Fibroblast of skin of abdomen (primary cell): ENCODE measurements at places on chromosomes 1 and 21.

- no peak for DNase-seq
These were observed 21.3 kb downstream of the MRPL37 start for GRCh38 chr1:54221113-54221834.

- DNase-seq = no peak
These were observed 3.9 kb downstream of the CAPN9 start for GRCh38 chr1:230750986-230751625.

- DNase-seq = no peak
These were observed 39.1 kb downstream of the UROD start for GRCh38 chr1:45051005-45051772.

DNA sequence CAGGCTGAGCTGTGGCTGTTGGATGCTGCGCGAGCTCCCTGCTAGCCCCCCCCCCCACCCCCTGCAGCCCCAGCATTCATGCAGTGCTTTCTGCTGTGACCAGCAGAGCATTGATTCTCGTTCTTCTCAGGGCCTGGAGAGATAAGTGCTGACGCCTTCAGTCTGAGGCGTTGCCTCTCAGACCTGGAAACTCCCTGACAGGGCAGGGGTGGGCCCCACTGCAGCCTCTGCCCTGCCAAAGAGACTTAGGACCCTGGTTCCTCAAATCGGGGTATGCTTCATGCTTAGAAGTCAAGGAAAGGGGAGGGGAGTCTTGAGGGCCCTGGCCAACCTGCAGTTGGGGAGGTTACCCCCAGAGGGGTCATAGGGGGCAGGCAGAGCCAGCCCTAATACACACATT is 38.5 kb downstream of the PTPRF start:
- no peak for DNase-seq

DNA sequence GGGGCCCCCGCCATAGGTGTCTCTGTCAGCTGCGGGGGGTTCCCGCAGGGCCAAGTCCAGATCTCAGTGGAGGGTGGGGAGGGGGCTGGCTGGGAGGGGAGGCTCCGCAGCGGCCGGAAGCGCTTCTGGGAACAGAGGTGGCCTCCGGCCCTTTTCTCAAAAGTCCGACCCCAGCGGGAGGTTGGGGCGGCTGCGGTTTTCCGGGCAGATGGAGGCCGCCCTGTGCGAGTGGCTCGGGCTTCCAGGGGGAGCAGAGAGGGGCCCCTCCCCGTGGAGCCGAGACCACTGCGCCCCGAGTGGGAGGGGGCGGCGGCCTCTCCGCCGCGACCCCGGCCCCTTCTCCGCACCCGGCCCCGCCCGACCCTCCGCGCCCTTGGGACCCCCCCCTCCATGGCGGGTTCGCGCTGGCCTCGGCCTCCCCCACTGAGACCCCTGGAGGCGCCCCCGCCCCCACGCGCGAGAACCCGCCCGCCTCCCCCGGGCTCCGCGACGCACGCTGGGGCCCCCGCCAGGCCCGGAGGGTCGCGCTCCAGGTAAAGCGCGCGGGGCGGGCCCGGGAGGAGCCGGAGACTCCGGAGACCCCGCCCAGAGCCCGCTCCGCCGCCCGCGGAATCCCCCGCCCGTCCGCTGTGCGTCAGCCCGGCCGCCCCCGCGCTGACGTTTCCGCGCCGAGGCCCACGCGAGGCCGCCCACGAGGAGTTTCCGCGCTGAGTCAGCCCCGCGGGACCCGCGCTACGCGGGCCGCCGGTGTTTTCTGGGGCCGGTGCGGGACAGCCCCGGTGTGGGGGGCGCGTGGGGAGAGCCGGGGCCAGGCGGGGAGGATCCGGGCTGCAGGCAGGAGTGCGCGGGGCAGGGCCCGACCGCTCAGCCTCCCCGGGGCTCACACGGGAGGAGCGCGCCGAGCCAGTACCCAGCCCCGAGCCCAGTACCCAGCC is 5.2 kb downstream of the TNFRSF18 start:
- peak; percentile 30 for DNase-seq

GRCh38 chr1:4444086-4444485 is 210.3 kb upstream of the AJAP1 start:
- no peak for DNase-seq
